ENCODE measurements at places on chromosomes 12 and 14. TPM values are rescaled to one million over a fixed set of nuclear protein-coding genes. Genes with fewer than 3 reads are reported as not detected.

PDZRN4 gene
- total RNA-seq: not detected

MYO1H gene
- total RNA-seq: not detected

STON2 gene
- total RNA-seq: 39.3 TPM

GRCh38 chr14:58738189-58738836 lies 100.6 kb downstream of the DACT1 start:
- peak; percentile 6 for DNase-seq

- DNase-seq: no peak
These were observed 136.4 kb upstream of the LGR5 start for GRCh38 chr12:71303199-71303598.

- DNase-seq: no peak
These were observed 18.8 kb upstream of the PRICKLE1 start for GRCh38 chr12:42608196-42608825.

GRCh38 chr12:4134448-4135263 lies 138.9 kb upstream of the CCND2 start:
- DNase-seq: no peak

DNA sequence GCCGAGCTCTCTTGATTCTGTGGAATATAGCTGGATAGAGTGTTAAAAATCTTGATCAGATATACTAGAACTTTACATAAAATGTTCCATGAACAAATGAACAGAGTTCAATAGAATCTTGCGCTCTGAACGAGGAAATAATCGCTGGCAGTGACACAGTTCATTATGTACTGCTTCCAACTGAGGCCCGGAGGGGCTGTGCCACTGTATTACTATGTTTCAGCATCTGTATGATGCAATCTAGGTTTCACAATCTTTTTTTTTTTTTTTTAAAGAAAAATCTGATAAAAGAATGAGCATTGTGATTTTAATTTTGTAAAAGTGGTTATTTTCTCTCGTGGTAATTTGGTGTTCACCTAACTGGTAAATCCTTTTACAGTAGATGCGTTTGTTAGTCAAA lies 77.2 kb downstream of the FERMT2 start:
- no peak for DNase-seq

DNA sequence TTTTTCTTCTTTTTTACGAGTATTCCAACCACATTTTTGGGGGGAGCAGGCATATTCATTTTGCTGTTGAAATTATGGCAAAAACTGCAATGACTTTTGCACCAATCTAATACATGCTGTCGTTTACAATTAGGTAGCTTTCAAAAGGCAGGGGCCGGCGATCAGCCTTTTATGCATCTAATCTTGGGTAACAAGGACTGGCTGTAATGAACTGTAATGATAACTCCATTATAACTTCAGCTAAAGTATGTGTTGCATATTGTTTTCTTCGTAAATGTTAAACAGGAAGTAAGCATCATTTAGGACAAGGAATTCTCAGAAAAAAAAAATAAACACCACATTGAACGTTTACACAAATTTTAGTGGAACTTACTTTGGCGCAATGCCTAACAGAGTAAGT lies 30.3 kb upstream of the KLRF1 start:
- no peak for DNase-seq

Data from Calu3 (cell line).